Activated CD4-positive, alpha-beta memory T cell treated with anti-CD3 and anti-CD28 coated beads for 36 hours (primary cell): ENCODE measurements at places on chromosomes 3 and 15. TPM values are rescaled to one million over a fixed set of nuclear protein-coding genes. Genes with fewer than 3 reads are reported as not detected.

Gene RNU5B-1
- total RNA-seq = not detected

Gene MUC4
- 0.15 TPM for total RNA-seq

Gene ECE2
- total RNA-seq = not detected

Gene TSEN2
- total RNA-seq = 15.4 TPM

Gene C2CD4A
- 2.6 TPM for total RNA-seq

Gene SNTN
- not detected for total RNA-seq

Gene DNASE1L3
- not detected for total RNA-seq

Gene CA12
- 0.10 TPM for total RNA-seq

Gene ANKRD34C
- not detected for total RNA-seq

Gene MYNN
- 14.0 TPM for total RNA-seq

Gene ALDH1A2
- total RNA-seq = 0.78 TPM

Gene SOX14
- total RNA-seq = not detected

Gene CASR
- 0.19 TPM for total RNA-seq

Gene LEKR1
- total RNA-seq = 0.56 TPM

Gene ASB14
- not detected for total RNA-seq

Gene CFAP100
- not detected for total RNA-seq

Gene GPR62
- total RNA-seq = not detected

Gene SERPINI2
- not detected for total RNA-seq

Gene C3orf85
- total RNA-seq = not detected

Gene CCDC39
- total RNA-seq = not detected

Gene BCHE
- not detected for total RNA-seq

Gene FANCD2OS
- not detected for total RNA-seq

Gene GOLGA6A
- not detected for total RNA-seq

Gene LRIG1
- total RNA-seq = 35.3 TPM

Gene THBS1
- total RNA-seq = 1.8 TPM

Gene KNG1
- total RNA-seq = not detected

Gene TUSC7
- not detected for total RNA-seq

Gene ZNF860
- total RNA-seq = 0.19 TPM

Gene KCNAB1
- not detected for total RNA-seq

Gene FRMD5
- 0.31 TPM for total RNA-seq

Gene NSMCE3
- total RNA-seq = 7.7 TPM

Gene NEK10
- total RNA-seq = 0.48 TPM

Gene ALDH1A3
- total RNA-seq = not detected

Gene GAP43
- not detected for total RNA-seq

Gene LRTM1
- total RNA-seq = not detected

Gene CACNA1D
- 0.24 TPM for total RNA-seq

Gene INKA1
- 1.0 TPM for total RNA-seq

Gene HACD3
- 29.1 TPM for total RNA-seq

Gene LSAMP
- total RNA-seq = not detected

Gene OIP5
- total RNA-seq = 11.1 TPM

Gene CPEB1
- 0.07 TPM for total RNA-seq

Gene DMXL2
- total RNA-seq = 6.1 TPM

Gene CHRNB4
- total RNA-seq = not detected

Gene CRABP1
- not detected for total RNA-seq

Gene TMEM45A
- total RNA-seq = 0.65 TPM

Gene TOMM70
- 44.9 TPM for total RNA-seq

Gene BFSP2
- total RNA-seq = not detected

Gene GHSR
- total RNA-seq = not detected

Gene RAD51
- 67.1 TPM for total RNA-seq
